Left kidney (tissue), 8 donors: ENCODE measurements at places on chromosomes 6 and 20. TPM values are rescaled to one million over a fixed set of nuclear protein-coding genes. Genes with fewer than 3 reads are reported as not detected.

The CCN6 gene
- 2.7 TPM for polyA plus RNA-seq

The PROCR gene
- polyA plus RNA-seq: 6.9 TPM

DNA sequence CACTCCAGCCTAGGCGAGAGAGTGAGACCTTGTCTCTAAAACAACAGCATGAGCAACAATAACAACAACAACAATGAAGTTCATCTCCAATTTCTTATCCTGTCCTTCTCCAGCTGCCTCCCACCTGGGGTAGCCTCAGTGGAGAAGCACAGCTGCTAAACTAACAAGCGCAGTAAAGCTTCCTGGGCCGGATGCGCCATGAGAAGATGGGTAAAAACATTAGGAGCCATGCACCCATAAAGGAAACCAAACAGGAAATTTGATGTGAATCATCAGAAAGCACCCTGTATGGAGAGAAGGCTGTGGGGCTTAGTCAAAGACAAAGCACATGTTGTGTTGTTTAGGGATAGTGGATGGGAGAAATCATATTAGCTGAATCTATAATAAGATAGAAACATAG, 61.1 kb upstream of the CCN6 start:
- DNase-seq: no peak

The APCDD1L gene
- polyA plus RNA-seq: 13.7 TPM

The TRDN gene
- polyA plus RNA-seq: 2.8 TPM

GRCh38 chr6:3816251-3816650, 32.9 kb upstream of the FAM50B start:
- no peak for DNase-seq

The COL12A1 gene
- 79.2 TPM for polyA plus RNA-seq

GRCh38 chr6:24768361-24768760, 6.4 kb upstream of the GMNN start:
- no peak for DNase-seq

DNA sequence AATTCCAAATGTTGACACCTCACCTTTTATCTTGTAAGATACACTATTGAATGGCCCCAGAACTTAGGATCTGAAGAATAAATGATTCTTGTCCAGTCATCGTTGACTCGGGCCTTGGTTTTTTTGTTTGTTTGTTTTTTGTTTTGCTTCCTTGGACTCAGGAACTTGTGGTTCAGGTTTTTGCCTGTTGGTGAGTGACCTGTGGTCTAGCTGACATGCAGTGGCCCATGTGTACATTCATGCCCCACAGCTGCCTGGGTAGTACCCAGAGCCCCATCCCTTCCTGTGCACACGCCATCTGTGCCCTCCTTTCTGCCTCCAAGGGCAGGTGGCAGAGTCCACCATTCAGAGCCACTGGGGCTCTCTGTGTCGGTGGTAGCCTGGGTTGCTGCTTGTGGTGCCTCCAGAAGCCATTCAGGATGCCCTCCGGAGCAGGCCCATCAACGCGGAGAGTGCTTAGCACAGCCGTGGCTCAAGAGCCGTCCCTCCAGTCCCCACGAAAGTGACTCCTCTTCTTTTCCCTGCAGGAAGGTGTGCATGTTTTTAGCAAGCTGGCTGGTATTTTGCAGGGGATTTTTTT, 85.9 kb downstream of the SYNJ2 start:
- no peak for DNase-seq
